ENCODE measurements at places on chromosomes 4 and X.

DNA sequence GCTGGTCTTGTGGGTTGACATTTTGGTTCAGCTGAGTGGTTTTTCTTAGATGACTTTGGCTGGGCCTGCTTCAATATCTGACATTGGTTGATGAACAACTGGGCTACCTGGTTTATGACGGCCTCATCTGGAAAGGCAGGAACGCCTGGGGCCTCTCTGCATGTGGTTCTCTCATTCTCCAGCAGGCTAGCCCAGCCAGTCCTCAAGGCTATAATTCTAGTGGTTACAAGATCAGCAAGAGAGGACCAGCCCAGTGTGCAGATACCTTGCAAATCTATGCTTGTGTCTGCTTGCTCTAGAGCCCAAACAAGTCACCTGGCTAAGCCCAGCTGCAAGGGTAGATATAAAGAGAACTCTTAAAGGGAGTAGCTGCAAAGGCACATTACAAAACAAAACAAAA lies 214.2 kb upstream of the PUDP start:
- no peak for DNase-seq

DNA sequence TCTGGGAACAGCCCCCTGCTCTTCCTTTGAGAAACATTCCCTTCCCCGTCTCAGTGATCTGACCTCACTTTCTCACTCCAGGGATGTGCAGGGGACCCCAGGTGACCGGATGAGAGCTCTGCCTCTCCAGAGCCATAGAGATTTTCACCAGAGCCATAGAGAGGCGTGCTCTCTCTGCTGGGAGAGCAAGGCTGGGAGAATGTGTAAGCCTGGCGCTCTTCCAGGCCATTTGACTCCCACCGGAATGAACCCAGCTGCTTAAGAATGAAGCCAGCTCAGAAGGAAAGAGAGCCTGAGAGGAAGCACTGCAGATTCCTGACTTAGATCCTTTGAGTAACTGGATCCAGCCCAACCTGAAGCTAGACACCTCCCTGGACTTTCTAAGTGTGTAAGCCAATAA lies 106.4 kb downstream of the DHX15 start:
- no peak for DNase-seq

DNA sequence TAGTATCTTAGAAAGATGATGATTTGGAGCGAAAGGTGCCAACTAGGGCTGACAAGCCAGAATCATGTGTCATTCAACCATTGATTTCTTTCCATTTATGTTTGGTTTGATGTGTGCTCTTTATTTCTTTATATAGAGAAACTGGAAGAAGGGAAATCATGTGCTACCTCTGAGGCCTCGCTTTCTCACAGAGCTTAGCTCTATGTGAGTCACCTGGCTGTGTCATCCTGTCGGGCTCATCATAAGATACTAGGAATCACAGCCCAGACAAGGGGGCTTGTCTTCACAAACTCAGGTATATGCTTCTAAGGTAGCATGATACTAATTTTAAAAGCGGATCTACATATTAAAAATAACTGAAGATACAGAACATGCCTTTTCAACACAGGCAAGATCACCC lies 81.7 kb upstream of the GPM6B start:
- DNase-seq, result no peak

- DNase-seq, result no peak
Measured at GRCh38 chrX:44043496-44043895, 70.3 kb upstream of the NDP start.

GRCh38 chr4:186068581-186069348 lies at the start of gene TLR3:
TLR3 (plus strand) TSS chr4:186069156; CDS start chr4:186076620, 7,464 bp downstream.
- no peak for DNase-seq

GRCh38 chr4:8260656-8261111 lies 8.9 kb upstream of the HTRA3 start:
- no peak for DNase-seq

- DNase-seq, result no peak
Measured at GRCh38 chr4:175678451-175678850, 133.6 kb downstream of the GPM6A start.

DNA sequence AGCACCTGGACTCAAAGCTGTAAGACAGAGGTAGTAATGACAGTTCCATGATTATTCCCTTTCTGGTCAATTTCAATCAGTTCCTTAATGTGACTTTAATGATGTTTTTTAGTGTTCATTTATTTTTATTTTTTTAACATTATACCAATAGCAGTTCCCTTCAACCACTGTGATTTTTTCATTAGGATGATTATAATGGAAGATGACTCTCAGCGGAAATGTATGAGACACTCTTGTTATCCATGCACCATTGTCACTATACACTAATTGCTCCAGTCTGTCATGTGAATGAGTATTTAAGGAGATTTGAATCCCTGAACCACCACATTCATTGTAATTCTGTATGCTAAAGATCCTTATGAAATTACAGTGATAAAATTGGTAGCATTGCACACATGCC lies 2102.3 kb upstream of the AGA start:
- no peak for DNase-seq

GRCh38 chr4:85598936-85599335 lies 124.0 kb downstream of the ARHGAP24 start:
- DNase-seq, result no peak

GRCh38 chr4:163679189-163679588 lies 184.7 kb downstream of the TMA16 start:
- DNase-seq, result no peak

DNA sequence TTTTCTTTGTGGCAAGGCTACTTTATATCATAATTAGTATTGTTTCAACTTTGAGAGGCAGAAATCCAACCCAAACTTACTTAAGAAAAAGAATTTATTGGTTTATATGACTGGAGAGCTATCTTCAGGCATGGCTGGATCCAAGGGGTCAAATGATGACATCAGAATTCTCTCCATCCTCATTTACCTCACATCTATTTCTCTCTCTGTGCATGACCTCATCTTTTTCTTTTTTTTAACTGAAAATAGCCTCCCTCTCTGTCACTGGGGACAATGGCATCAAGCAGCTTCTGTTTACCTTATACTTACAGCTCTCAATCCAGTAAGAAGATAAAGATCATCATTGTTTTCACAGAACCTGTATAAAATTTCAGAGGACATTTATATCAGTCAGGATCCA lies 12.0 kb upstream of the EXOC1L start:
- DNase-seq, result no peak

- DNase-seq, result no peak
Measured at GRCh38 chrX:140971099-140971795, 31.1 kb upstream of the SPANXB1 start.

DNA sequence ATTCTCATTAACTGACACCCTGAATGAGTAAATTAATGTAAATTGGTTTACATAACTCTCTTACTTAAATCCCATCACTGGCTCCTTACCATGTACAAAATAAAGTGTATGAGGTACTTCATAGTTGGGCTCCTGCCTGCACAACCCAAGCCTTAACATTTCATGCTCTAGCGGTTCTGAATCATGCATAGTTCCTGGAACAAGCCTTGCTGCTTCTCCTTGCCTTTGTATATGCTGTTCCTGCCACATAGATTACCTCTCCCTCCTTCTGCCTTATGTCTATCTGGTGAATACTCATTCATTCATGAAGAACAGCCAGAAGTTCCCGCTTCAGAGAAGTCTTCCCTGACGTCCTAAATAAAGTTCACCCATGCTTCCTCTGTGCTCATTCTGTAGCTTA lies 594.7 kb downstream of the SMARCA1 start:
- DNase-seq, result no peak

GRCh38 chr4:68272380-68272779 lies 26.9 kb upstream of the TMPRSS11B start:
- no peak for DNase-seq

GRCh38 chr4:165398570-165398969 lies 19.8 kb downstream of the CPE start:
- DNase-seq, result peak; percentile 21

GRCh38 chr4:33628296-33628695 lies 2616.0 kb downstream of the ARAP2 start:
- peak; percentile 1 for DNase-seq

DNA sequence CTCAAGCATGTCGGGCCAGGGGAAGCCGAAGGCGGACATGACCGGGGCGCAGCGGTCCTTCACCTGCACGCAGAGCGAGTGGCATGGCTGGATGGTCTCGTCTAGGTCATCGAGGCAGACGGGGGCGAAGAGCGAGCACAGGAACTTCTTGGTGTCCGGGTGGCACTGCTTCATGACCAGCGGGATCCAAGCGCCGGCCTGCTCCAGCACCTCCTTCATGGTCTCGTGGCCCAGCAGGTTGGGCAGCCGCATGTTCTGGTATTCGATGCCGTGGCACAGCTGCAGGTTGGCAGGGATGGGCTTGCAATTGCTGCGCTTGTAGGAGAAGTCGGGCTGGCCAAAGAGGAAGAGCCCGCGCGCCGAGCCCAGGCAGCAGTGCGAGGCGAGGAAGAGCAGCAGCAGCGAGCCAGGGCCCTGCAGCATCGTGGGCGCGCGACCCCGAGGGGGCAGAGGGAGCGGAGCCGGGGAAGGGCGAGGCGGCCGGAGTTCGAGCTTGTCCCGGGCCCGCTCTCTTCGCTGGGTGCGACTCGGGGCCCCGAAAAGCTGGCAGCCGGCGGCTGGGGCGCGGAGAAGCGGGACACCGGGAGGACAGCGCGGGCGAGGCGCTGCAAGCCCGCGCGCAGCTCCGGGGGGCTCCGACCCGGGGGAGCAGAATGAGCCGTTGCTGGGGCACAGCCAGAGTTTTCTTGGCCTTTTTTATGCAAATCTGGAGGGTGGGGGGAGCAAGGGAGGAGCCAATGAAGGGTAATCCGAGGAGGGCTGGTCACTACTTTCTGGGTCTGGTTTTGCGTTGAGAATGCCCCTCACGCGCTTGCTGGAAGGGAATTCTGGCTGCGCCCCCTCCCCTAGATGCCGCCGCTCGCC lies at the start of gene SFRP2:
TSS of gene SFRP2 (minus strand) at position 671 of the 864 bp plus-strand sequence. CDS start at position 423, 248 bp downstream.
- no peak for DNase-seq

DNA sequence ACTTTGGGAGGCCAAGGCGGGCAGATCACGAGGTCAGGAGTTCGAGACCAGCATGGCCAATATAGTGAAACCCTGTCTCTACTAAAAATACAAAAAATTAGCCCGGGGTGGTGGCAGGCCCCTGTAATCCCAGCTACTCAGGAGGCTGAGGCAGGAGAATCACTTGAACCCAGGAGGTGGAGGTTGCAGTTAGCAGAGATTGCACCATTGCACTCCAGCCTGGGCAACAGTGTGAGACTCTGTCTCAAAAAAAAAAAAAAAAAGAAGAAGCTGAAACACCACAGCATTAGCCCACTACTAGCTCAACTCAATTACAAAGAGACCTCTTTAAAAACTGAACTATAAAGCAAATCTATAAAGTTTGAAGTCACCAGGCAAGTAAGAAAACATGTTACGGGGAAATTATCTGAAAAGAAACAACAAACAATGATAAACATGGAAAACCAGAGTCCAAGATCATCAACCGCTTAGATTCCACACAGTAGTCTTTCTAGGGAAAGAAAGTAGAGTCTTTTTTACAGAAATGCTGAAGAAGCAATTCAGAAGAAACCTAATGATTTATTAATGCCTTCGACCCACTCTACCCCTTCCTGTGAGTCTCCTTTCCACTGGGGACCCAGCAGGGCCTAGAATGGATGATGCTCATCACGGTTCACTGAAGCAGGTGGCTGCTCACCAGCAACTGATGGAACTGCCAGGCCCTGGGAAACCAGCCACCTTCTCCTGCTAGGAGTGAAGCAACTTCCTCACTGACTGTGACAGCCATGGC lies 6.6 kb downstream of the SAT1 start:
- no peak for DNase-seq

Data from nucleus accumbens (tissue), 56 donors.